ENCODE measurements at places on chromosomes 4 and X.

DNA sequence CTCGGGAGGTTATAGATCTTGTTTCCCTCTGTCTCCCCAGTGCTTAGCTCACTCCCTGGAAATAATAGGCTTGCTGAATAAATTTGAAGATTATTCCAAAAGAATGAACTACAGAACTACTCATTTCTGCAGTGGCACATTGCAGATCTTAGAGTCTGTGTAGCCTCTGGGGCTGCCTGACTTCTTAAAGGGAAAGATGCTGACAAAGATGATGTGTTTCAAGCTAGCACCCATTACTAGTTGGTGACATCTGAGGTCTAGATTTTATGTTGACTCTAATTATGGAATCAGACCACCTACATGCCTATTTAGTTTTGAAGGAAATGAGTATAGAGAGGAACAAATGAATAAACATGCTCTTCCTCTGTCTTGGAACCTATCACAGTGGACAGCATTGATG, 123.7 kb upstream of the KCNIP4 start:
- no peak for DNase-seq

DNA sequence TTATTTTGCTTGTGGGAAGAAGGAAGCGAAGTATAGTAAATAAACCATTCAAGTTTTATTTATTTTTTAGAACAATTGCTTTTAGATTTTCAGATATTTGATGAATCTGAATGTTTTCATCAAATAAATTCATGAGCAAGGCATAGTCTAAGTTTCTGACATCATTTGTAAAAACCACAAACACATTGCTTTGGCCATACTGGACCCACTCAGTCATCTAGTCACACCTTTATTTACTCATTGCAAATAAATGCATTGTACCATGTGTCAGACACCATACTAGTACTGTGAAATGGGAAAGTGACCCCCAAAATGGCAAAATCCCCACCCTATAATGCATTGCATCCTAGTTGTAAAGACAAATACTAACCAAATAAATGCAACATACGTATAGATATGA, 449.1 kb upstream of the SMIM31 start:
- no peak for DNase-seq

GRCh38 chrX:13689741-13690211, 848 bp downstream of the RAB9A start:
- DNase-seq, result no peak

GRCh38 chr4:15684498-15684897, 2.9 kb downstream of the FAM200B start:
- DNase-seq, result no peak

DNA sequence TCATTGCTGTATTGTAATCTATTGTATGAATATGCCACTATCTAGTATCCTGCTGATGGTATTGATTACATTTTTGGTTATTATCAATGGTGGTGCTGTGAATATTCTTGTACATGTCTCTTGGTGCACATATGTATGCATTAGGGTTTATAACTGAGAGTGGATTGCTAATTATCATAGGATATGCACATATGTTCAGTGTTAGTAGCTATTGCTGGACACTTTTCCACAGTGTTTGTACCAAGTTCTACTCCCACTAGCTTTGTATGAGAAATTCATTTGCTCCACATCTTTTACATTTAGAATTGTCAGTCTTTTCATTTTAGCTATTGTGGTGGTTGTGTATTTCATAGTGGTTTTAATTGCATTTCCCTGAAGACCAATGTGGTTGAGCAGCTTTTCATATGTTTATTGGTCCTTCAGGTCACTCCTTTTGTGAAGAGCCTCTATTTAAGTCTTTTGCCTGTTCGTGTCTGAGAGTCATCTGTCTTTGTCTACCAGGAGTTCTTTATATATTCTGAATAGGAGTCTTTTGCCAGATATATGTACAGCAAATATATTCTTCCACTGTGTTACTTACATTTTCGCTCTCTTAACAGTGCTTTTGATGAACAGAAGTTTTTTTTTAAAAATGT, 87.1 kb downstream of the TBC1D19 start:
- DNase-seq, result no peak

DNA sequence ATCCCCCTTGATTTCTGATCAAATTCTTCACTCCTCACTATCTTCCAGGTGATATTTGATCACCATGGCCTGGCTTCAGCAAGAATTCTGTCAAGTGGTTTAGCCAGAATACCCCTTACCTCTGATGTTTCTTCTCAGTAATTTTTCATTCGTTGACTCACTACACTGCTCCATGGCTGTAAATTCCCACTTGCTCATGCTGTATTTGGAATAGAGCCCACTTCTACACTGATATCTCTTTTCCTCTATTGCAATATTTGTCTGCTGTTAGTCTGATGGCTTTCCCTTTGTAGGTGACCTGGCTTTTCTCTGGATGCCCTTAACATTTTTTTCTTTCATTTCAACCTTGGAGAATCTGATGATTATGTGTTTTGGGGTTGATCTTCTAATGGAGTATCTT, 73.9 kb upstream of the DIPK2B start:
- no peak for DNase-seq

DNA sequence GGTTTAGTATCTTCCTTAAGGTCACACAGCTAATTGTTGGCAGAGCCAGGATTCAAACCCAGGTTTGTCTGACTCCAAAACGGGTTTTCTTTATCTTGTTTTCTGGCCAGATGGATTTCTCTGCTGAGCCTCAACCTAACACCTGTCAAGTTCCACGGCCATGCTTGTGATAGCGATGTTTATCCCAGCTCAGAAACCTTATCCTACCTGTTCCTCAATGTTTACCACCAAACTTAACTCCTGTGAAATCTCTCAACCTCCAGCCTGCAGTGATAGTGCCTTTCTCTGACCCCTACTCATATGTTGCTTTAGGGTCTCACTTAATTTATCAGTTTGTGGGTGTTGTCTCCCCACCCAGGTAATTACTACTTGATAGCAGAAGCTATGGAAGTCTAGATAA, 246.0 kb downstream of the DCTD start:
- no peak for DNase-seq

DNA sequence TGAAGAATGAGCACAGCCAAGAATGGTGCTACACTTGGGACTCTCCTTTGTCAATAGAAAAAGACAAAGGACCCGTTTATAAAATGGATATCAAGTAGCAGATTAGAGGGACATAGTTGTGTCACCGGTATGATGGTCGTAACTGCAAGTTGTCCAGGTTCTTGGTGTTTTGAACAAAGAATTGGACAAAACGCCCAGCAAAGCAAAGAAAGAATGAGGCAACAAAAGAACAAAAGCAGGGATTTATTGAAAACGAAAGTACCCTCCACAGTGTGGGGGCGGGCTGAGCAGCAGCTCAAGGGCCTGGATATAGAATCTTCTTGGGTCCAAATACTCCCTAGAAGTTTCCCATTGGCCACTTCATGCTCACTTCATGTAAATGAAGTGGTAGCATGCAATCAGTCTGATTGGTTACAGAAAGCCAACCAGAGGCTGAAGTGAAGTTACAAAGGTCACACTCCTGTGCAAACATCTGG, 54.7 kb downstream of the SHROOM3 start:
- DNase-seq, result no peak

DNA sequence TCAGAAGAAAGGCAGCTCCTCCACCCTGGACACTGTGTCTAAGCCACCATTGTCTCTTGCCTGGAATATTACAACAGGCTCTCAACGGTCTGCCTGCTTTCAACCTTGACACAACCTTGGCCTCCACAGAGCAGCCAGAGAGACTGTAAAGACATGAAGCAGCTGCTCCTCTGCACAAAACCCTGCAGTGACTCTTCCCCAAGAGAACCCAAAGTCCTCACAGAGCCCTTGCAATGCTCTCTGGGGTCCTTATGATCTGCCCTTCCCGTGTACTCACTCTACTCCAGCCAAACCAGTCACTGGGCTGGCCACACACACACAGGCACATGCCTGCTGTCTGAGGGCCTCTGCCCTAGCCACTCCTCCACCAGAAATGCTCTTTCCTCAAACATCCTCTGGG, 75.9 kb upstream of the CPEB2 start:
- no peak for DNase-seq

- DNase-seq, result no peak
These were observed 25.3 kb downstream of the MECP2 start for GRCh38 chrX:154072192-154072591.

DNA sequence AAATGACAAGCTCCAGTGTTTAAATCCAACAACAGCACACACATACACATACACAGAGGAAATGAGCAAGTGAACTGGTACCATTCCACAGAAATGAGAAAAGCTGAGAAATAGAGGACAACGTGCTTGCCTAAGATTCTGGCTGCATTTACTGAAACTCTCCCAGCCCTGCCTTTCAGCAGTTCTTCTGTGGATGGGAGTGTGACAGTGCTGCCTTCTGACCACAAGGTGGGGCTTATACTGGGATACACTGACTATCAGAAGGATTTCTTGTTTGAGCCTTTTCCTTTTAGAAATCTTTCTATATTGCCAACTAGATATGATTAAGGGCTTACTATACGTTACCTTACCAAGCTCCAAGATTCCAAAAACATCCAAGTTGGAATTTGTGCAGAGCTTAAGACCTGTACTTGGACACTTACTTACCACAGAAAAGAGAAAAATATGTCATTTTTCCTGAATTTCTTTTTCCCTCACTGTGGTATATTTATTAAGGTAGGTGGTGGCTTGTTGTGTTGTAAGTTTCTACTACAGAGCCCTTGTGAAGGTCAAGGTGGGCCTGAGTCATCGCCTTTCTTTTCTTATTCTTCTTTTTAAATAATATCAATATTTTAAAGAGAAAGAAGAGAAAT, 10.7 kb upstream of the CXCL8 start:
- no peak for DNase-seq

- no peak for DNase-seq
These were observed 56.7 kb upstream of the RASSF6 start for GRCh38 chr4:73676861-73677323.

- DNase-seq, result no peak
These were observed 23.0 kb downstream of the FLNA start for GRCh38 chrX:154351183-154352011.

DNA sequence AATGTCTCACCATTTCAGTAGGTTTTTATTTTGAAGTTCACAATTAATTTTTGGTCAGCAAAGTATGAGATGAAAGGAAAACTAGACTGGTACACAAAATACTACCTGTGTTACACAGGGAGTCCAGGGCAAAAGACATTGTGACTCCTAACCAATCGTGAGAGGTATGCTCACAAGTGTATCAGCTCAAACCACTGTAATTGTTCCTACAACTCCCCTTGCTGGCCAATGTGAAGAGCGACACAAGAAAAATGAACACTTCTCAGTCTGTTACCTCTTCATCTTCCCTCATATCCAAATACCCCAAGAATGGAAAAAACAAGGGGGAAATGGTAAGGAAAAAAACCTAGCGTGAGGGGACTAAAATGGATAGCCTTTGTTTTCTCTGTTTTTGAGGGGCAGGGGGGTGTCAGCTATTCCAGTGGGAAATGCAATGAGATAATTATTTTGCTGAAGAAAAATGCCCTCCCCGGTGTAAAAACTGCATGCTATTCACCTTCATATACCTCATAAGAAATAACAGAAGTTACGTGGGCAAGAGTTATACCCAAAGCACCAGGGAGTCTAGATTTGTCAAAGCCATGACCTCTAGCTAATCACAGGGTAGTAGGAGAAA, 30.6 kb upstream of the NSUN7 start:
- DNase-seq, result no peak

GRCh38 chrX:111854556-111855490, 21.2 kb upstream of the TRPC5OS start:
- no peak for DNase-seq

DNA sequence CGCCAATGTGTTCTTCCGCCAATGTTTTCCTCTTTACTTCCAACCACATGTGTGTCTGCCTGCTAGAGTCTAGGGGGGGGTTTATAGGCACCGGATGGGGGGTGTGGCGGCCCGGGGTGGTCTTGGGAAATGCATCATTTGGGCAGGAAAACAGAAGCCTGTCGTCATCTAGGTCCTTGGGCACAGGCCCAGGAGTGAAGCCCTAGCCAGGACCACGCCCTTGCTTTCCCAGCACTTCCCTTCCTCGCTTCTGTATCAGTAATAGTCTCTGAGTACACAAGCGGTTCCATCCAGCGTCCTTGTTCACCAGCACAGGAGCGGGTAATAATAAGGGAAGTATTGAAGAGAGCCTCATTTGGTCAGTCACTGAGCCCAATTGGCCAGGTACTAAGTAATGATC, 74.5 kb downstream of the QDPR start:
- DNase-seq, result no peak

DNA sequence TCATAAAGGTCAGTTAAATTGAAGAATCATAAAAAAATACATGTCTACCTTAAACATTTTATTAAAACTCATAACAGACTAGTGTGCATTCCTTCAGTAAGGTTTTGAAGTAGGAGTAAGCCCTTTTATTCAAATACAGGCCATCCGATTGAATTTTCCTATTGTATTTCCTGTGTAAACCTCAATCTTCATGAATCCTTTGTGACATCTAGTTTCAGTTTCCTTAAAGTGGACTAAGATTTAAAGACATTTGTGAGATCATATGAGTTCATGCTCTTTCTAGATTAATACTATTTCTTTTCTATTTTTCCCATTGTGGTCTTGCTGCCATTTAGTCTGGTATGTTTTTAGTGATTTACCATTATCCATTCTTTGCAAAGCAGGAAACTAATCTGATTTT, 644.7 kb upstream of the BOD1L1 start:
- no peak for DNase-seq

DNA sequence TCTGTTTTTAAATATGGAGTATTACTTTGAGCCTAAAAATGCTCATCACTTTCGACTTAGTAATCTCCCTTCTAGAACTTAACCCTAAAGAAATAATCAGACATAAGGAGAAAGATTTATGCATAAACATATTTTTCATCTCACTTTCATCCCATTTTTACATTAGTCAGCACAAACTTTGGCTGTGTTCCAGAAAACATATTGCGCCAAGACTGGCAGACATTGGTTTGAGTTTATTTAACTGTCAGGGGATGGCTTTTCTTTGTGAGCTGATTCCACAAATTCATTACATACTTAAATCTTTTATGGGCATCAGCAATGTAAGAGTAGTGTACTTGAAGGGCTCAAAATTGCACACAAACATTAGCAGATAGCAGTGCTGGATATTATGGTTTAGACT, 23.7 kb downstream of the MAOA start:
- no peak for DNase-seq

DNA sequence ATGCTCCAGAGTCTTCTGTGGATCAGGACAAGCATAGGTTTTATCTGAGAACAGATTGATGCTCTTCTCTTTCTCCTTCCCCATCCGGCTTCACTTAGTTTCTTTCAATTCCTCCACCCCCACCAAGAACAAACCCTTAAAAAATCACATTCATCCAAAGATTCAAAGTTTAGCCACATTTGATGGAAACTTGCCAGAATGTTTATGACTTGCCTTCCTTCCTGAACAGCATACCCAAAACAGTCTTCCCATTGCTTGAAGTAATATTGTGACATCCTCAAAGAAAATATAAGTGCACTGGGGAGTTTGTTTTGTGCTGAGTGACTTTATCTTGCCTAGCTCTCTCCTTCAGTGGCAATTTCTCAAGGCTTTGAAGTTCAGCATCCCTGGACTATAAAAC, 83.0 kb downstream of the MAGEB17 start:
- no peak for DNase-seq

Measured in stimulated activated CD8-positive, alpha-beta memory T cell treated with anti-CD3 and anti-CD28 coated beads, Interleukin-4, amount 100 ng/mL, for 4 hours (primary cell).